ENCODE measurements at places on chromosomes 13 and 19.

GRCh38 chr19:38375098-38375493 is 725 bp downstream of the PSMD8 start:
- DNase-seq, result no peak

- no peak for DNase-seq
Observed at GRCh38 chr19:46533621-46534081, 38.0 kb upstream of the PNMA8B start.

- no peak for DNase-seq
Observed at GRCh38 chr13:27971776-27972477, 2.8 kb upstream of the CDX2 start.

DNA sequence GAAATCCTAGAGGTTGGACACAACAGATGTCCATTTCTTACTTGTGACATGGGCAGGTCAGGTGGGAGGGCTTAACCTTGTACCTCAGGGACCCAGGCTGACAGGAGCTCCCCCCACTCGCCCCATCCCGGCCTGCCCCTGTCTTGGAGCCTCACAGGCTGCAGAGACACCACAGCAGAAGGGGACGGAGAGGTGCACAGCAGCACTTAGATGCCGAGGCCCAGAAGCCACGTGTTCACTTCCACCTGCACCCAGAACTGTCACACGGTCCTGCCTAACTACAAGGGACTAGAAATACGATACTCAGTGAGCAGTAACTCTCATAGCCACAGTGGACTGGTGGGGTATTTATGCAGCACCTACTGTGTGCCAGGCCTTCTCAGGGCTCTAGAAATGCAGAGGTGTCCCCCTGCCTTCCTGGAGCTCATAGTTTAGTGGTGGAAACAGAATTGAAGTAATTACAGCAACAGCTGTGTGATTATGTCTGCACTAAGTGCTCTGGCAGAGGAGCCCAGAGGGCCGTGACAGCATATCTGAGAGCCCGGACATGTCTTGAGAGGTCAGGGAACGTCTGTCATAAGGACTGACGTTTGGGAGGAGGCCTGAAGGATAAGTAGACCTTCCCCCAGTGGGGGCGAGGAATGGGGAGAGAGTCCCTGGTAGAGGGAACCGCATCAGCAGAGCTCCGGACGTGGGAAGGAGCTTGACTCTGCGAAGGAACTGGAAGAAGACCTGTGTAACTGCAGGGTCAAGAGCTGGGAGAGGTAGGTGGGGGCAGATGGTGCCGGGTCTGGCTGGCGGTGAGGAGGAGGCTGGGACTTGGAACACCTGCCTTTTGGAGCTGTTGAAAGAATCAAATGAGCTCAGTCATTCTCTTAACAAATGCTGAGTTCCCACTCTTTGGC is 130.0 kb downstream of the SIPA1L3 start:
- DNase-seq, result no peak

GRCh38 chr19:34145741-34146202 is 26.5 kb upstream of the LSM14A start:
- DNase-seq, result no peak

DNA sequence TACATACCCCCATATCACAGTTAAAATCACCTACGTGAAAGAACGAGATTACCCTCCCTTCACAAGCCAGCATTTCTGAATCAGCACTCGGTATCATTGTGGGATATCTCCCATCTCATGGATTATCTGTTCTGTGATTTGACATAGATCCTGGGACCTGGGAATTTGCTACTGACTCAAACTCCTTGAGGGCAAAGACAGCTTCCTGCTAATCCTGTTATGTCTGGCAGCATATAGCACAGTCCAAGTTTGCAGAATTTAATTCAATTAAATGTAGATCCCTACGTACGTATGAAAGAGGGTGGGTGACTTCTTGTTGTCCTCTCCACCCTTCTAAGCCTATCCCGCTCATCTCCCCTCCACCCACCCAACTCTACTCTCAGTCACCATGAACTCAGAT is 476.5 kb downstream of the KLF5 start:
- no peak for DNase-seq

DNA sequence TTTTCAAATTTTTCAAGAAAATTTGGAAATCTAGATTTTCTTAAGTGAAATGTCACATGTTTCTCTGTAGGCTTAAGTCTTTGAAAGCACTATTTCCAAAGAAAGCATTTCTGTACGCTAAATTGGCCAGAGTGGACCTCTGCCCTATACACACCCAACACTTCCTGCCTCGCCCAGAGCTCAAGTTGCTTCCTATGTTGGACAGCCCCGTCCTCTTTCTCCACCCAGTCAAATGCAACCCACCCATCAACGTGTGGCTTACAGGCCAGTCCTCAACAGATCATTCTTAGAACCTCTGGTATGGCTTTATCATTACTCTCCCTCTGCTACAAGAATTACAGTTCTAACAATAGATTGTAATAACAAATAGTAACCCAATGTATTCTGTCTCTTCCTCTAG is 24.2 kb downstream of the KLF12 start:
- no peak for DNase-seq

DNA sequence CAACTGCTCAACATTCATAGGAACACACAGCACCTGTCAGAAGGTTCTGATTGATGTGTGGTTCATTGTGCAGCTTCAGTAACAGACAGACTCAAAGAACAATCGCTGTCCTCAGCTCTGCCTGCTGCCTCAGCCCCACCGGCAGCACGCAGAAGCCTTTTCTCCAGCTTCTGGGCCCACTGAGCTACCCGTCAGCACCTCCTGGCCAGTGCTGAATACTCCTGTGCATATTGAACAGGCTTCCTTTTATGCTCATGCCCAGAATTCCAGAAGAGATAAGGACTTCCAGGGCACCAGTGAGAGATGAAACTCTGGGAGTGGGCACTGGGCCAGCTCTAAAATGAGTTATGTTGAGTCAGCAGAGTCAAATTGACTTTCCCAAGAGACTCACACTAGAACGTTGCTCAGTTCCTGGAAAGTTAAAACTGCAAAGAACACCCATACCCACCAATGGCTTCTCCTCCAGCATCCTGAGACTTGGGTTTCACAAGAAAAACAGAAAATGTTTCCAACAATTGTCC is 119.3 kb downstream of the COL4A1 start:
- no peak for DNase-seq

Data from kidney epithelial cell (primary cell).